Activated CD4-positive, alpha-beta T cell treated with anti-CD3 and anti-CD28 coated beads for 4 hours (primary cell): ENCODE measurements at places on chromosomes 7 and 10.

GRCh38 chr10:94218493-94219183, 144.1 kb downstream of the NOC3L start:
- DNase-seq, result no peak

DNA sequence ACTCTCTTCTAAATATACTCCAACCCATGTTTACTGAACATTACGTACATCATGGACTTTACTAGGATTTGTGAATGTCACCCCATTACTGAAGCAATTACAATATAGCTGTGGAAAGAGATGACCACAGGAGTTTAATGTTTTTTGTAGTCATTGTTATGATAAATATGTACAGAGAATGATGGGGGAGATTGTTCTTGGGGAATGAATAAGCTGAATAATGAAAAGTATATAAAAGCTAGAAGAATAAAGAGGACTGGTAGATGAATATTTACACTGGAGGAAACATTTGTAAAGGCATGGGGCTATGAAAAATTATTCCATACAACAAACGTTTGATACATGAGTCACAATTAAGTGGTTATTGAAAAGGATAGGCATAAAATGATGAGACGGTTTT, 340.9 kb downstream of the SEMA3D start:
- no peak for DNase-seq

GRCh38 chr7:144735505-144736276, 100.2 kb downstream of the TPK1 start:
- DNase-seq, result no peak

GRCh38 chr7:55050281-55050680, 31.5 kb downstream of the EGFR start:
- DNase-seq, result no peak

GRCh38 chr7:100466653-100467605, 2.9 kb upstream of the SPACDR start:
- DNase-seq, result no peak

GRCh38 chr7:41571573-41571972, 131.3 kb downstream of the INHBA start:
- no peak for DNase-seq

- no peak for DNase-seq
These were observed 121.2 kb downstream of the UBE2H start for GRCh38 chr7:129831424-129832058.
